ENCODE measurements at places on chromosomes 13 and 19.
A peak's percentile ranks its signal among the peaks of the same experiment; 100 is the strongest.

DNA sequence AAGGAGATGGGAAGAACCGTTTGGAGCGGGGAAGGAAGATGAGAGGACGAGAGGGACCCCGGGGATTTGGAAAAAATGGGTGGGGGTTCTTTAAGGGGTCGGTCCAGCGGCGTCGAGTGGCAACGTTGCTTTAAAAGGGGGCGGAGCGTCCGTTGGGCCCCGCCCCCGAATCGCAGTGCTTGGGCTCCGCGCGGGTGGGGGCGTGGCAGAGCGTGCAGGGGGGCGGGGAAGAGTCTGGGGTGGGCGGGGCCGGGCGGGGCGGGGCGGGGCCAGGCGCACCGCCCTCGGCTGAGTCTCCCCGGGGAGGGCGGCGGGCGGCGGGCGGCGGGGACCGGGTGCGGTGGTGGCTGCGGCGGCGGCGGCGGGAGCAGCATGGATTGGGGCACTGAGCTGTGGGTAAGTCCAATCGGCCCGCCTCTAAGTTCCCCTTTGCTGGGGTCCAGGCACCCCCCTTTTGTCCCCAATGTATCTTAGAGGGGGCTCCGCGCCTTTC is at the start of gene TRIP10:
TSS of gene TRIP10 (plus strand) at position 291 of the 493 bp plus-strand sequence. CDS start at position 373, 82 bp downstream.
- DNase-seq = peak; percentile 84

DNA sequence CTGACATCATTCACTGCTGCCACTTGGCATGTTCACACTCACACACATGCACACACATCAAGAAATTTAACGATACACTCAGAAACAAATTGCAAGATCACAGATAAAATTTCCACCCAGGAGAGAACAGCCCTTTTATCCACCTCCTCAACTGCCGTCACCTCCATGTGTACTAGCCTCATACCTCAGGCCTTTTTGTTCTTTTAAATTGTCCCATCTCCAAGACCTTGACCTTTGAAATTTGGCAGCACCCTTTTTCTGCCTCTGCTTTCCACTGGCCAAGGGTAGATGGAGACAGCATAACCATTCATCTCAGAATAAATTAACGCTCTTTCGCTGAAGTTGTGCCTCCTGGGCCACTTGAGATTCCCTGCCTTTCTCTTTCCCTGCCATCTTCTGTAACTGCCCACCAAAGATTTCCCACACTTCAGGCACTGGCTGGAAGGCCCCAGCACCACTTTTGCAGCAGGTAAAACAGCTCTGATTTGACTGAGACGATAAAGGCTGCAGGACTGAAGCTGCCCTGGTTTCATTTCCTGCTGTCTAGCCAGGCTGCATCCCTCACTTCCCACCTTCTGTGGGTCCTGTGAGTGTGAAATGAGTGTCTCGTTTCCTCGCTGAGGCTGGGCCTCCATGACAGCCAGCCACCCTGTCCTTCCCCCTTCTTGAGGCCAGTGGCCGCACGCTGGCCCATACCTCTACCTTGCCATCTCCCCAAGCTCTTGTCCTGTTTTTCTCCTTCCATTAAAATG is 39.3 kb downstream of the MBNL2 start:
- DNase-seq = peak; percentile 46

DNA sequence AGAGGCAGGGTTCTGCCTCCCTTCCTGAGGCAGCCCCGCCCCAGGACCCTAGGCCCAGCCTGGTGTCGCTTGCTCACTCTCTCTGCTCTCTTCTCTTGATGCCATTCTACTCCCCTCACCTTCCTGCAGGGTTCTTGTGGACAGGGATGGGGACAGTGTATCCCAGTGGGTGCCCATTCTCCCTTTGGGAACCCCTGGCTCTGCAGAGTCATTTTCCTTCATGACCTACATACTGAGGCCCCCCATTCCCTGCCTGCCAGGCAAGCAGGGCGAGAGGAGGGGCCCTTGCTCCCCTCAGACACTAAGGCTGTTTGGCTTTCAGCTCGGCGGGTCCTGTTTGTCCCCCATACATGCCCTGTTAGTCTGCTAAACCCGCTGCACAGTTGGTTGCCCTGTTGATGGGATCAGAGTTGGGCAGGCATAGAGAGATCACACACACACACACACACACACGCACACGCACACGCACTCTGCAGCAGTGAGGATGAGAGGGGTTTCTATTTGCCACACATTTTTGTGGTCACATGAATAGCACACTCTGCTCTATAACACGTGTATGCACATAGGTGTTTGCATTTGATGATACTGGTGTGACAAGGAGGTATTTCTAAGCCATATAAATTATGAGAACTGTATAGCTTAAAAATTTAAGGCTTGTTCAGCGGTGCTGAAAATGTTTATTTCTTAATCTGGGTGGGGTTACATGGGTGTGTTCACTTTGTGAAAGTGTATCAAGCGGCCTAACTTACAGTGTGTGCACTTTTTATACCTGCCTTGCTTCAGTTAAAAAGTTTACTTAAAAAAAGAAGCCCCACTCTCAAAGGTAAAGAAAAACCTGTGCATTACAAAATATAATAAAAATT is 20.3 kb downstream of the NFIX start:
- DNase-seq = no peak

- DNase-seq = no peak
Measured at GRCh38 chr19:29708554-29709439, 6.3 kb downstream of the C19orf12 start.

DNA sequence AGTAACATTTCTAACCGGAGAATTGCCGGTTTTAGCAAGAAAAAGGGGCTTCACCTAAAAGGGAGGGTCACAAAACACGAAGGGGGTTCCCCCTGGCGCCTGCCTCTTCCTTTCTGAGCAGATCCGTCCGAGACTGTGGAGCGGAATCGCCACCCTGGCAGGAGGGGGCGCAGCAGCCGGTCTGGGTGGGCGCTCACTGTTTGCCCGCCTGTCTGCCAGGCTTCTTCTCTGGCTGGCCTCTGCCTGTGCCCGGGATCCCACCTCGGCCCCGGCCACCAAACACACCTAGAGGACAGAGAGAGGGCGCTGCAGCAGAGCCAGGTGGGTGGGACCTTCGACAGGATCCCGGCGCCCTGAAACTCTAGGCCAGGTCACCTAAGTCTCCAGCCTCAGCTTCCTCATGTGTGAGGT is 15.6 kb downstream of the LSM4 start:
- DNase-seq = peak; percentile 60

GRCh38 chr13:98022210-98022609 is 68.7 kb downstream of the IPO5 start:
- no peak for DNase-seq

DNA sequence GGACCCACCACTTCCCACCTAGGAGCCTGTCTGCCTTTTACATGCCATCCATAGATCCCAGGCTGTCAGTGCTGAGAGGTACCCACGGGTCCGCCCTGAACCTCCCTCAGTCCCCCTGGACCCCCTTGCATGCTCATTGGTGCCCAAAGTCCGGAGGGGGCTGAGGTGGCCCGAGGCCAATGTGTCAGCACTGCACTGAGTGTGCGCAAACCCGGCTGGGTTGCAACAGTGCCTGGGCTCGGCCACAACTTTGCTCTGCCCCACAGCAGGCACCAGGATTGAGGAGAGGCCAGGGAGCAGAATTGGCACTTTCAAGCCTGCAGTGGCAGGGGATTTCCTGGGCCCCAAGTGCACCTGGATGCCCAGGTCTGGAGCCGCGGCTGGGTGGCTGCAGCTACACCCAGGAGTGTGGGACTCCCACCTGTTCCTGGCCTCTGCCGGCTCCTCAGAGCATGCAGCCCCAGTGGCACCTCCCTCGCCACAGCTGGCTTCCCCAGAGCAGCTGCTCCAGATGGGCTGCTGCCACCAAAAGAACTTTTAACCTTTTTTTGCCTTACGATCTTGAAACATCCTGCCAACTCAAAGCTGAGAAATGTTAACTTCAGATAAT is 837.0 kb downstream of the SLITRK6 start:
- no peak for DNase-seq

DNA sequence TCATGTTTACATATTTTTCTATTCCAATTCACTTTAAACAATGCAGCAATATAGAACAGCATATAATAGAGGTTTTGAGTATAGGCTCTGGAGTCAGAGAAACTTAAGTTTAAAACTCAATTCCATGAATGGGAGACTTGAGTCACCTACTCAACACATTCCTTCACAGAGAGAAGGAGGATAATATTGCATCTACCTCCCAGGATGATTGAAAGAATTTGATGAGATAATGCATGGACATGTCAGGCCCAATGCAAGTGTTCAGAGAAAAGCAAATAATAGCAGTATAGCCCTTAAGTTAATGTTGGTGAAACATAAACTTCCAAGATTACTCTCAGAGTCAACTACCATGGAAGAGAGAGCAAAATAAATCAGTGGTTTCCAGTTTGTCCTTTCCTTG is 170.2 kb downstream of the DCLK1 start:
- DNase-seq = no peak

GRCh38 chr13:54433493-54434206 is 1405.0 kb downstream of the OLFM4 start:
- no peak for DNase-seq

GRCh38 chr19:56309511-56310185 is 5.0 kb downstream of the ZSCAN5A start:
- peak; percentile 49 for DNase-seq

DNA sequence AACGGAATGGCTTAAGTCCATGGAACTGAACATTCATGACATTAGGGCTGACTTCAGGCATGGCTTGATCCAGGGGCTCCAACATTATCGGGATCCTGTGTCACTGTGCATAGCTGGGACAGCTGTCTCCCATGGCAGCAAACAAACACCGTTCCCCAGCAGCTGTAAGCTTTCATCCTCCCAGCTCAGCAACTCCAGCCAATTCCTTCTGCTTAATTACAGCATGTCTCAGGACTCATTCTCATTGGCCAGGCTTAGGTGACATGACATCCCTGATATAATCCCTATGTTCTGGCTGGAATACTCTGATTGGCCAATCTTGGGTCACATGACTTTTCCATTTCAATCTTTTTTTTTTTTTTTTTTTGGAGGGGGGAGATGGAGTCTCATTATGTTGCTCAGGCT is 10.9 kb upstream of the TLE5 start:
- no peak for DNase-seq

GRCh38 chr13:25885418-25885817 is 166.4 kb downstream of the SHISA2 start:
- DNase-seq = no peak

GRCh38 chr19:4267101-4267900 is 11.8 kb upstream of the SHD start:
- DNase-seq = peak; percentile 50

DNA sequence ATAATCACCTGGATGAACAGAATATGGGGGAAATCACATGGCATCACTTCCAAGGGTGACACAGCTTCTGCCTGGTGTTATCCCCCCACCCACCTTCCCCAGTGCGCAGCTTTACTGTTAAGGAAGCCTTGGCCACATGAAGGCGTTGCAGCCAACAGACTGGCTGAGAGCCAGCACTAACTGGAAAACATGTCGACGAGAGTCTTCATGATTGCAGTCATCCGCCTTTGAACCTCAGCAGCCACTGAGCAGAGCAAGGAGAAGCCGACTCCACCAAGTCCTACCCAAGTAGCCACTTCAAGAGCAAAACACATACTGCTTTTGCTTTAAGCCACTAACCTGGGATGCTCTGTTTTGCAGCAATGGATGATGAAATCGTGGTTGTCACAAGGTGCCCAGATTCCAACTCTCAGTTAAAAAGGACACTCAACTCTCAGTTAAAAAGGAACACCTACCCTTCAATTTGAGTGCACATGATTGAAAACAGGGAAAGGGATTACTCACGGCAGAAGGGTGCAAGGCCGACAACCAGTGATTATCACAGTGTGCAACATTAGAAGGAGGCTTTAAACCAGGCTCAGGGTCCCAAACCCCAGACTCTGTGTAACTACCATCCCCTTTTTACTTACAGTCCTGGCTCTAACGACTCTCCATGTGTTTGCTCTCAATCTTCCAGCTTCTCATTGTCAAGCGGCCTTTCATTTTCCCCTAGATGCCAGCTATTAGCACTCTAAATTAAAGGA is 149.1 kb downstream of the KLF12 start:
- peak; percentile 81 for DNase-seq

GRCh38 chr19:49758292-49758691 is 4.8 kb downstream of the TSKS start:
- DNase-seq = no peak

GRCh38 chr13:40539576-40540327 is 126.7 kb downstream of the FOXO1 start:
- no peak for DNase-seq

- peak; percentile 89 for DNase-seq
Measured at GRCh38 chr13:23980160-23980551, 82.9 kb upstream of the C1QTNF9B start.

DNA sequence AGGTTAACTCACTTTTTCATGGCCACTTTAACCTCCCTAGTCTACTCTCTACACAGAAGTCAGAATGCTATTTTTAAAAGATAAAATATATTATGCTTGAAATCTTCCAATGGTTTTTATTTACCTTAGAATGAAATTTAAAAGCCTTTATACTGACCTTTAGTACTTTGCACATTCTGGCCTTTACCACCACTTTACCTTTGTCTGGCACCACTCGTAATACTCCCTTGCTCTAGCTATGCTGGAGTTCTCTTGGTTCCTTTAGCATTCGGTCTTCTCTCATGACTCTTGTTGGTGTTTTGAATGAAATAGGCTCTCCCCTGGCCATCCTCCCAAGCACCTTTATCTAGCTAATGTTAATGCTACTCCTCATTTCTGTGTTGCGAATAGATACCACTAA is 310.8 kb downstream of the GPC5 start:
- DNase-seq = no peak

- DNase-seq = no peak
Measured at GRCh38 chr13:60679131-60679530, 282.1 kb downstream of the TDRD3 start.

- peak; percentile 83 for DNase-seq
Measured at GRCh38 chr13:46211483-46212351, at the start of gene LRRC63. Gene LRRC63 (plus strand): TSS chr13:46211928. CDS start chr13:46213035, 1,107 bp downstream.

DNA sequence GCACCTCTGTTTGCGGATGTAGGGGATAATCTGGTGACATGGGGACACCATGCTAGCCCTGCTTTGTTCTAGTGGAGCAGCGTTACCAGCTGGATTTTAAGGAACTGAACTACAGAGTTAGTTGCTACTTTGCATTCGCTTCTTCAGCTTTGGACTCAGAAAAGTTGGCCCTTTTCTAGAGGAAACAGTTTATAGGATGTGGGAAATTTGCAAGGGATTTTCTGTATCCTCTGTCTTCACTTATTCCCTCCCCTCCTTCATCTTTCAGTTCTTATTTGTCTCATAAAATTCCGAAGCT is 2.1 kb downstream of the GATAD2A start:
- no peak for DNase-seq

GRCh38 chr19:39224910-39225309 is 19.9 kb downstream of the IFNL3 start:
- no peak for DNase-seq

DNA sequence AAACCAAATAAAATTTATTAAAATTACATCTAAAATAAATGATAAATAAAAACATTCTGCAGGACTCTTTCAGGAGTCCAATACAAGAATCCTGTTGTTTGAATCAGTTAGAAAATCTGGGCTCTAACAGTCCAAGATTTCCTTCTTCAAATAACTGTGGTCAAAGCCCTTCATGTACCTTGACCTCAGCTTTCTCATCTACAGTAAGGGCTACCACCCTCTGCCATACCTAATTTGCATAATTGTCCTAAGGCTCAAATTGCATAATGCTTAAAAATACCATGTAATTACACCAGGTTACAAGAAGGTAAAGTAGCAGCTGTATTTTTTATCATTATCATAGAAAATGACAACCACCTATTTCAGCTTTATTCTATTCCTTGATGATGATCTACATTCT is 54.3 kb downstream of the XPO4 start:
- no peak for DNase-seq

GRCh38 chr13:95659500-95659899 is 15.0 kb upstream of the DZIP1 start:
- DNase-seq = no peak

- no peak for DNase-seq
Measured at GRCh38 chr19:39645800-39646411, 9.8 kb upstream of the LGALS16 start.
